Neuronal stem cell (in vitro differentiated cells): ENCODE measurements at places on chromosomes 16 and 17.

DNA sequence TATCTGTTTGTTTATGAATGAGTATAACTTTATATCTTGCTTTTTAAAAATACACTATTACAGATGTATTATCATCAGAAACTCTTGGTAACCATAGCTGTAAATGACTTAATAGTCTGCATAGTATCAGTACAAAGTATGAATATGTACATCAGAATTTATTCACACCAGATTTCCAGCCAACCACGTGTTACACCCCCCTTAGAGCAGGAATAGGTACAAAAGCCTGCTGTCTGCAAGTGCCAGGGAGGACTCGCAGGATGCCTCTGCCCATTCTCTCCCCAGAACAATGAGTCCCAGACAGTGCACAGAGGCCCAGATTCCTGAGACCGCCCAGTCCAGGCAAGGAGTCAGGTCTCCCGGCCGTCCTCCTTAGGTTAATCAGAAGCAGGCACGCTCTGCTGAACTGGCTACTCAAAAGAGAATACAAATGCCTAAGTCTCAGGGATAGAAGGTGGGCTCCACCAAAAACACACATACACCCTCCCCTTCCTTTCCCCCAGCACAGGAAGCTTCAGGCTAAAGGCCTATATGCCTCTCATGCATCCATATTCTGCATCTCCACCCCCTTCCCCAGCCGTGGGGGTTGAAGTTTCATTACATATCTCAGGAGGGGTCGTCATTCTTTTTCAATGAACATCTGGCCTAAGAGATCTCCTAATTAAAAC, 159.1 kb upstream of the CDH11 start:
- peak; percentile 47 for DNase-seq

- DNase-seq, result no peak
Observed at GRCh38 chr17:14301279-14302090, 604 bp downstream of the HS3ST3B1 start.

DNA sequence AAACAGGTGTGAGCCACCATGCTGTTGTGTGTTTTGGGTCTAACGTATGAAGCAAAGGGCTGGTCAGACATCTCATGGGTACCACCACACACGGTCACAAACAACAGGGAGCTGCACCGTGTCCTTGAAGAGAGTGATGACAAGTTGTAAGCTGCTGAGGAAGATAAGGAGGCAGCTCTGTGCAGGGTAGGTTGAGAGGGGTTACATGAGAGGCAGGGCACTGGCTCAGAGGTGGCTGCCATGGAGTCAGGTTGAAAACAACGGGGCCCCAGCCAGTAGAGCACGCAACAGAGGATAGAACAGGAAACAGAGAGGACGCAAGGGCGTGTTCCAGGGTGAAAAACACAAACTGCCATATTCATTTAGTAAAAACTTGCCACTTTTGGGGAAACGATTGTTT, 52.2 kb downstream of the TRARG1 start:
- DNase-seq, result no peak

DNA sequence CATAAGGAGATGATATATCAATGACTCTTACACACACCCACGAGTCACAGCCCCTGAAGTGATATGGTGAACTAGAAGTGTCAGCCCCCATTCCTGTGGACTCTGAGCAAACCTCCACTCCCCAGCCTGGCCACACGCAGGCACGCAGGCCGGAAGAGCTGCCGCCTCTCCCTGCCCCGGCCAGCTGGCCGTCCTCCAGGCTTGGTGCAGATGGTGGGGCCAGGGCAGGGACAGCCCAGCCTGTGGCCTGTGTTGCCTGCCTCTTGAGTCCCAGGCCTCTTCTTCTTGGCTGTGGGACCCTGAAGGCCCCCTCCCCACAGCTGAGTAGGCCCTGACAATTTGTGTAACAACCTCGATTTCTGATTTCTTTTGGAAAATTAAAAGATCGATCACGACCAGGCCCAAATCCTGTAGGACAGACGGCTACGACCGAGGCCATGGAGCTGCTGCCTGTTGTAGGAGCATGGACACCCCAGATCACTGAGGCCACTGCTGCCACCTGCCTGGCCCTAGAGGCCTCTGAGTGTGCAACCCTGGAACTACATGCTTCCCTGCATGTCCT, 10.0 kb upstream of the MPRIP start:
- DNase-seq, result no peak

DNA sequence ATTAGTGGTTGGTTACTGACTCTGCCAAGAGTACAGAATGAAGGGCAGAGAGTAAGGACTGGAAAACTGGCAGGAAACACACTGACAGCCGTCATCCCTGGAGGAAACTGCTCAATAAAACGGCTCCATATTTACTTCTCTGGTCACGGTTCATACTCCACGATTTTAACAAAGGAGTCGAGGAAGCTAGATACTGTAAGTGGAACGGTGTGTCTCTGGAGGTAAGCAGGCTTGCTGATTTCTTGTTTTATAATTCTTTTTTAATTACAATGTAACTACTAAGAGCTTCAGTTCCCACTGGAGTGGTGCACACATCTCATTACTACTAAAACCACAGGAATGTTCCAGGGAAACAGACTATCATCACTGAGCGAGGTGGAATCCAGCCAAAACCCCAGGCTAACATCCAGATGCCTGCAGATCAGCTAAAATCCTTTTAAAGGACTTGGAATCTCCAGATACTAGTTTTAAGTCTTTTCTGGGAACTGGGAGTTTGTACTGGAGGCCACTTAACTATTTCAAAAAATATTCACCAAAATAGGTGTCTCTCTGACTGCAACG, 17.8 kb downstream of the SERPINF1 start:
- no peak for DNase-seq

DNA sequence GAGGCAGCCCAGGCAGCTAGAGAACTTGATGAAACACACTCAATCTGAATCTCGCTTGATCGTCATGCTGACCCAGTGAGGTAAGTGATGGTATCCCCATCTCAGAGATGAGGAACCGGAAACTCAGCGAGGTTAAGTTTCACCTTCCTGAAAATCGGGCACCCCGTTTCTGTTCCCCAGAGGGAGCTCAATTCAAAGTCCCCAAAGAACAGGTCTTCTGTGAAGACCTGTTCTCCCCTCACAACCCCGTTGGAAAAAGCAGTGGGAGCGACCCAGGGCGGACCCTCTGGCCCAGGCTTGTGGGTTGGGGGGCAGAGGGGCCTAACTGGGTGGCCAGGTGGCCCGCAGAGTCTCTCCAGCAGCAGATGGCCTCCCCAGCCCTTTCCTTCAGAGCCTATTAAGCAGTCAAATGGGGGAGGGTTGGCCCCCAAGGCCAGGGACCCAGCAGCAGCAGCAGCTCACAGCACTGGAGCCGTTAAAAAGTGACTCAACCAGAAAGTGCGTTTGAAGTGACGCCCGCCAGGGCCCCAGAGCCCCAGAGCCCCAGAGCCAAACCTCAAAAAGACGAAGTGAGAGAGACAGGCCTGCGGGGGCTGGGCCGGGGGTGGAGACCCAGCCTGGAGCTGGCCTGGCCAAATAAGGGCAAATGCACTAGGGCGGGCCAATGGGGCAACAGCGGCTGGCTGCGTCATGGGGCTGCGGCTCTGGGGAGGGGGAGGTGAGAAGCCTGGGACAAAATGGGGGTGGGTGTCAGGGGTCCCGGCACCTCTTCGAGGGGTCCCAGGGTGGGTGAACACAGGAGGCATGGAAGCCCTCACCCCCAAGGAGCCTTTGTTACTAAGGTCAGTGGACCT, 9.2 kb upstream of the TSPOAP1 start:
- no peak for DNase-seq

DNA sequence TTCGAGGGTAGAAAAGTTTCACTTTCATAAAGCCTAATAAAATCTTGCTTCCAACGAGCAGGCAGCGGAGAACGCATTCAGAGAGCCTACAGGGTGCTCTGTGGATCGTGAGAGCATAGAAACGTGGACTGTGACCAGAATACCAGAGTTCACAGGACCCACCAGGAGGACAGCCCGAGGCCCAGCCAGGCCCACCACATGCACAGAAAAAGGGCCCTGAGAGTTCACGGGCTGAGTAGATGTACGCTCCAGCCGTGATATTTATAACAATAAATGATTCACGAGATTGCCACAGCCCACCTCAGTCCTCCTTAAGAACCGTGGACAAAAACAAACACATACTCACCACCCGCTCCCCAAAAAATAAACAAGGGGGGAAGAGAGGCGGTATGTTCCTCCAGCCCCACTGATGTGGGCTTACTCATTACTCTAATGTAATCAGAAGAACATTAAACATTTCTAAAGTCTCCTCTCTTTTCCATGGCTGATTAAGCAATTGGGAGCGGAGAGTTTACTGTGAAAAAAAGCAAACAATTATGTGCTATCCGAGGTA, 207.2 kb downstream of the C16orf78 start:
- no peak for DNase-seq

GRCh38 chr17:41678907-41679739, 9.6 kb upstream of the EIF1 start:
- no peak for DNase-seq

GRCh38 chr16:88303890-88304819, 78.6 kb upstream of the ZNF469 start:
- DNase-seq, result no peak

DNA sequence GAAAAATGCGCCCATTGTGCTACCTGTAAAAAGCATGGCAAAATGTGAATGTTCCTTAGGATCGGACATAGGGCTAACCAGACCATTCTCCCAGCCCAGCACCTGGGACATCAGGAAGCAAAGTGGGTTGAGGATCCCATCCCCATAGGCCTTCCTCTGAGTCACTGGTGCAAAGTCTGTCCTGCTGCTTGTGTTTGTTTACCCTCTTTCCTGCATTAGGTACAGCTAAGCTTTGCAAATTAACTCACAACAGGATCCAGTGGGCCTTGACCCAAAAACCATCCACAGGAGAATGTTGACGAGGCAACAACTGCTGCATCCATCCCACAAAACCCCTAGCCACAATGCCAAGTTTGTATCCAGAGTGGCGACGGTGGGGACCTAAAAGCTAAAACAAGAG, 106.2 kb downstream of the GRIN2A start:
- DNase-seq, result no peak

DNA sequence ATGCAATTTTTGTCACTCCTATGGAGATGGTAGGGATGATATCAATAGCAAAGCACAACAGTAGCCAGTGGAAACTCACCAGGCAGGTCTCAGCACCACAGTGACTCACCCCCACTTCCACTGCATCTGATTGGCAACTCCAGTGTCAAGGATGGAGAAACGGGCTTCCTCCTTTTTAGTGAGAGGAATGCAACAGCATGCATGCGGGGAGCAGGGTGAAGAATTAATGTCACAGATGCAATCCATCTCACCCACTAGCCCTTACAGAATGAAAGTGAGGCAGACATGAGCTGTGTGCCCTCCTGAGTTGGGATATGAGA, 467.0 kb upstream of the C16orf82 start:
- DNase-seq, result no peak

GRCh38 chr17:233473-233941, 52.1 kb upstream of the DOC2B start:
- no peak for DNase-seq

GRCh38 chr17:35064516-35065215, 1.2 kb upstream of the RFFL start:
- DNase-seq, result no peak

DNA sequence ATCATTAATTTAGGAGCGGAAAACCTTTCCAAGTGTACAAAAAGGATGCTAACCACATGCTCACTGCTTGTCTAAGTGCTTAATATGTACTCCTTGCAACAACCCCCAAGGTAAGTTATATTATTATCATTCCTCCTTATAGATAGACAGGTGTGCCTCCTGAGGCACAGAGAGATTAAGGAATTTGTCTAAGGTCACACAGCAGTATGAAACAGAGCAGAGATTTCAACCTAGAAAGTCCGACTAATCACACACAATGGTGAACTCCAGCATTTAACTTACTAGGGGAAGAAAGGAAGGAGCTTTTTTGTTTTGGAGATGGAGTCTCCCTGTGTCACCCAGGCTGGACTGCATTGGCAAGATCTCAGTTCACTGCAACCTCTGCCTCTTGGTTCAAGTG, 37.0 kb upstream of the USP7 start:
- DNase-seq, result no peak

- no peak for DNase-seq
Observed at GRCh38 chr17:28946239-28946638, 5.1 kb downstream of the PHF12 start.

DNA sequence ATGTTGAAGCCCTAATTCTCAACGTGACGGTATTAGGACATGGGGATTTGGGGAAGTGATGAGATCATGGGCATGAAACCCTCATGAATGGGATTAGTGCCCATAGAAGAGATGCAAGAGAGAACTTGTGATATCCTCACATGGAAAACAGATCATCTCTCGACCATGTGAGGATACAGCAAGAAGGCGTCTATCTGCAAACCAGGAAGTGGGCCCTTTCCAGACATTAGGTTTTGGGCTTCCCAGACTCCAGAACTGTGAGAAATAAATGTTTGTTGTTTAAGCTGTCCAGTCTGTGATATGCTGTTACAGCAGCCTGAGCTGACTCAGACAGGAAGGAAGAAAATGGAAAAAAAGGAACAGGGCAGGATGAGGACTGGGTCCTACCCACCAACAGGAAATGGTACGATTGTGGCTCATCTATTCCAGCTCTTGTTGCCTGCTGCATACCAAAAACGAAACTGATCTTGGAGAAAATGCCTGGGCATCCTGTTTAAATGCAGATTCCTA, 21.9 kb upstream of the SSTR2 start:
- DNase-seq, result no peak

GRCh38 chr16:88777471-88778270, 7.3 kb downstream of the PIEZO1 start:
- DNase-seq, result no peak

DNA sequence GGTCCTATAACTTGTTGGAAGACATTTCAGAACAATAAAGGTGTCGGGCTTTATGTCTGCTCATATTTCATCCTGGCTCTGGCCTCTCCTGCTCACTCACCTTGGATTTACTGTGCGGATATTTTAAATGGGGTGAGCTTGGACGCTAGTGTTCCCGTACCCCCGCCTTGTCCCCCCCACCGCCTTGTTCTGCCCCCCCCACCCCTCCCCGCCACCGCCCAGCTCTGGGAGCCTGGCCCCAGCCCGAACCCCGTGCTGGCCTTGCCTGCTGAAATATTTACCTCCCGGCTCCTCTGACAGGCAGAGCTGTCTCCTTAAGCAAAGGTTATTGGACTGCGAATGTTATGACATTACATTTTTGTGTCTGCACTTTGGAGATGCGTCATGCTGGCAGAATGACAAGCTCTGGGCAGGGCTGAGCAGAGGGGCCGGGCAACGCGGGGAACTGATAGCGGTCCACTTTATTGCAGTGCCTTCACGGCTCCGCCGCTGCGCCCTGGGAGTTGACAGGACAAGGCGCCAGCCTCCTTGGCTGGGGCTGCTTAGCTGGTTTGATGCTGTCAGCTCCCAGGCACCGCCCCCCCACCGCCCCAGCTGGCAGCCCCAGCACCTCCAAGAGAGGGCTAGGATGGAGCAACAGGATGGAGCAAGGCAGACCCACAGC, 222.5 kb upstream of the GSE1 start:
- DNase-seq, result no peak
